Activated effector memory CD4-positive, alpha-beta T cell treated with Interleukin-2 at 50 U/mL for 16 hours (primary cell): ENCODE measurements at places on chromosomes 12 and 14.

DNA sequence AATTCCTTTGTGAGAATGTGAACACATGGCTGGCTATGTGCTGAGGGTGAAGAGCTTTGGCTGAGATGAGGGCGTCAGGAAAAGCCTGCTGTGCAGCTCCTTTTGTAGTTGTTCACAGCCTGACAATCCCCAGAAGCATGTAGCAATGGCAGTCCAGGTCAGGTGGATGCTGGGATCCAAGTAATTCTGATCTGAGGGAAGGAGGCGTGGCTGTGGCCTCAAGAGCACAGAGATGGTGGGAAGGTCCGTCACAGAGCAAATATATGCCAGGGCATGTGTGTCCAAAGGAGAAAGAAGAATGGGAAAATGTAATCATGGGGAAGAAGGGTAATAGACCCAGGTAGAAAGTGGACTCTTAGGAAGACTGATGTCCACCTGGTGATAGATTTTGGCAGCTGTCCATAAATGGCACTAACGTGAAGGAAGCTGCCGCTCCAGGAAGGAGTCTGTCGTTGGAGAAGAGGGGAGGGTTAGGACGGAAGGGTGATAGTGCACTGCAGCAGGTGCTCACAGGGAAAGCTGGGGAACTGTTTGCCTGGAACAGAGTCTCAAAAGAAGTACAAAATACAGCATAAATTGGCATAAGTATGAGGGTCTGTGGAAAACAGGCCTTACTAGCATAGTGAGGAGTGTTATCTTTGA is 13.8 kb downstream of the MGST1 start:
- no peak for DNase-seq

DNA sequence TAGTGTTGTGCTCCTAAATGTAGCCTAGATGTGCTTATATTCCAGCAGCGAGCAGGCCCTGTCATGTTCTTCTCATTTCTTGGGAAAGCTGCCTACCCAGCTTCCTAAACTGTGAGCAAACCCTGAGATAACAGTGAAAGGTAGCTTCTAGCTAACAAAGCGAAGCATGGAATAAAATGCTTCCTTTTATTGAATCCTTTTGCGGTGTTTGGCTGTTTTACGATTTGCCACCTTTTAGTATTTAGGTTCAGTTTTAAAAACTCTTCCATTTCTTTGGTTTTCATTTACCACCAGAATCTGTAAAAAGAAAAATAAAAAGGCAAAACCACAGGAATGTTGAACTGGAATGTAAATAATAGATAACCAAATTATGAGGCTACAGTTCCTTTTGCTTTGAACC is 5.0 kb upstream of the PKP2 start:
- DNase-seq, result no peak

- no peak for DNase-seq
Observed at GRCh38 chr12:96605684-96606083, 116.3 kb downstream of the CFAP54 start.

DNA sequence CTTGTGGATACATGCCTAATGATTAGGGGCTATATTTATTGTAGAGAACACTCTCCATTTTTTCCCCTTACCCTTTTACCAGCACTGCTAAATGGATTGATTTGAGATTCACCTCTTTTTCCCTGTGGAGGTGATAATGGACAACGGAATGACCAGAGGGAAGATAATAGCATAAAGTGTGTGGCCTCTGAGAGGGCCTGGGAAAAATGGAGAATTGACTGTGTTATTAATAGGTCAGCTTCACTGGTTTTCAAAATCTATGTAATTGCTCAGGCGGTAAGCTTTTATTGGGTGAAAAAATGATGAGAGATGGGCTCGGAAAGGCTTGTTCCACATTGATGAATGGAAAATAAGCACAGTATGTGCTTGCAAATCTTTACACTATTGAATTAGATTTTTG is 15.8 kb downstream of the FLRT2 start:
- no peak for DNase-seq

GRCh38 chr12:101564912-101565311 is 29.9 kb upstream of the MYBPC1 start:
- no peak for DNase-seq

- DNase-seq, result no peak
Observed at GRCh38 chr12:1801303-1801975, 18.9 kb upstream of the LRTM2 start.

GRCh38 chr14:54688229-54688628 is 121.3 kb downstream of the SAMD4A start:
- no peak for DNase-seq

DNA sequence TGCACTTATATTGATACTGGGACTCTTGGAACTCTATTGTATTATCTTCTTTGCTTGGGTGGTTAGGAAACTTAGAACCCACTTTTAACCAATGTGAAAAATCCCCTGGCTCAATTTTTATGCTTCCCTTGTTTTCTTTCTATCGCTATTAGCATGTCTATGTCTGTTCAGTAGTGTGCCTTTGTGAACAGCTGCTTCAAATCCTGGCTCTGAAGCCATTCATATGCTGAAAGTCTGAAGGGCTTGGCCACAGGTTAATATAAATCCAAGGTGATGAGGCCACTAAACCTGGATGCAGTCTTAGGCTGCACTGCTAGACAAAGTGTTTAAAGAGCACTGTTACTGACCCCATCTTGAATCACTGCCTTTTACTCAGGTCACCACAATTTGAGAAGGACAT is 94.9 kb upstream of the RIC8B start:
- no peak for DNase-seq

- no peak for DNase-seq
Observed at GRCh38 chr14:100399052-100399849, 76.1 kb downstream of the SLC25A47 start.

GRCh38 chr14:68193970-68194681 is 374.5 kb downstream of the RAD51B start:
- no peak for DNase-seq

DNA sequence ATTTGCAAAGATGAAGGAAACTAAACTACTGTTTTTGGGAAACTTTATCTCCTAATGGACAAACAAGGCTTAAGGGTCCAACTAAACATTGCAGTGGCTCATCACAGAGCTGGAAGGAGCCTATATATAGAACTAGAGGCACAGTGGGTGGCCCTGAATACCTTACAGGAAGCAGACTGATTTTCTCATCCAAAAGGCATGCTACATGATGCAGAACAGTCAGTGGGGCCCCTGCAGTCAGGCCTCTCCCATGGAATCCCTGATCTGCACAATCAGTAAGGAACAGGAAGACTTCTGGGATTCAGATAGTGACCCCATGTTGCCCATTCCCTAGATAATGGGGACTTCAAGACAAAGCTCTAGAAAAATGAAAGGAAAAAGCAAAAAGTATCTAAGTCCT is 1.9 kb upstream of the LLPH start:
- no peak for DNase-seq
